ENCODE measurements at places on chromosomes 2 and 18.

DNA sequence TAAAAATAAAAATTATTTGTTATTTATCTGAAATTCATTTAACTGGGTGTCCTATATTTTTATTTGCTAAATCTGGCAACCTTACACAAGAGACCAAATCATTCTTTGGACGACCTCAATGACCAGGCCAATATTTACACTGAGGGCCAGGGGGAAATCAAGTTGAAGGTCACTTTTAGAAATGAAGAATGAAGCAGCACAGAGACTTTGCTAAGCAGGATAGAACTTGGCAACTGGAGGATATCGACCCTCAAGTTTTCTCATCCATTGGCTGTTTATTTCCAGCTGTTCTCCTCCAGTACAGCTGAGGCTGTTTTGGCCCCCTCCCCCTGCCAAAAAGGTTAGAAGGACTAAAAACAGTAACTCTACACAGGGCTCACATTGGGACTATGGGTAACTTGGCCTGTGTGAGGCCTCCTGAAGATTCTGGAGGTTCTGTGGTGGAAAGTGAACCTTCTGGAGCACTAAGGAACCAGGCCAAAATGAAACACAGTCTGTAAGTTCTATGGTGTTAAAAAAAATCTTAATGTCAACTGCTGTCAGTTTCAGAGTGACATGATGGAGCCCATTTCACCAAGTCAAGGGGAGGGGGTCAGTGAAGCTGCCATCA is 32.2 kb upstream of the ZFP36L2 start:
- no peak for DNase-seq

DNA sequence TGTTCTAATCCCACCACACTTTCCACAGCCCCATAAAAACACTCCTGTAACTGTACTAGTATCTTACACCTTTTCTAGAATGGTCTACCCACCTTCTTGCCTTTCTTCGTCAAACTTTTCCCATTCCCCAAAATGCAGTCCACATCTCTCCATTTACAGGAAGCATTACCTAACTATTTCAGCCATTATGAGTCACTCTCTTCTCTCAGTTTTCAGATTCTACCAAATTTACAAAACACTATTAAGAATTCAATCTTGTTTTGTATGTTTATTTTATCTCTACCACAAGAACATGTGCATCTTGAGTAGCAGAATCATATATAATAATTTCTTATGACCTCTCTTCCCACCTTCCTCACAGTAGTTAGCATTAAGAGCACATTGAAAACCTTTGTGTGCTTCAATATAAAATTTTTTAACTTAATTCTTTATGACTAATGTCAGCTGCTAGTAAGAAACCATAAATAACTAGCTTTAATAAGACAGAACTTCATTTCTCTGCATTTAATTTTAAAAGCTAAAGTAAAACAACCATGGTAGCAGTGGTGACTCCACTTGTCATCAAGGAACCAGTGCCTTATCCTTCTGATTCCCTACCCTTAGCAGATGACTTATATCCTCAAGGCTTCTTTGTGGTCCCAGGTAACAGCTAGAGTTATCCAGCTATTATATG is 56.6 kb upstream of the MAP2 start:
- DNase-seq: no peak

DNA sequence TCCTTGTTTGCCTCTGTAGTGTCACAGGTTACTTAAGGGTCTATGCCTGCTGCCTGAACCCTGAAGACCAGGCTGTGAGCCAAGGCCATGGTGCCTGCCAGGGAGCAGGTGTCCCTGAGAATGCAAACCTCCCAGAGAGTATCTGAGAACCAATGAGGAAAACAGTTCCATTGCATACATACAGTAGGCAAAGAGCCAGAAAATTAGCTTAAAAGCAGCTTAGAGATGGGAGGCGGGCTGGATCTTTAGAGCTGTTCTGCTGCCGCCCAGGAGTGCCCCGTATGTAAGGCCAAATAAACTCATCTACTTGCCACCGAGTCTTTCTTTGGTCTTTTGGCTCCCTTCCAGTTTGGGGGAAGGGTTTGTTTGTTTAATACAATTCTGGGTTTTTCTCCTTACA is 327.9 kb downstream of the CLIP4 start:
- no peak for DNase-seq

- peak; percentile 76 for DNase-seq
These were observed 1375.4 kb upstream of the CELF4 start for GRCh38 chr18:38940863-38941531.

DNA sequence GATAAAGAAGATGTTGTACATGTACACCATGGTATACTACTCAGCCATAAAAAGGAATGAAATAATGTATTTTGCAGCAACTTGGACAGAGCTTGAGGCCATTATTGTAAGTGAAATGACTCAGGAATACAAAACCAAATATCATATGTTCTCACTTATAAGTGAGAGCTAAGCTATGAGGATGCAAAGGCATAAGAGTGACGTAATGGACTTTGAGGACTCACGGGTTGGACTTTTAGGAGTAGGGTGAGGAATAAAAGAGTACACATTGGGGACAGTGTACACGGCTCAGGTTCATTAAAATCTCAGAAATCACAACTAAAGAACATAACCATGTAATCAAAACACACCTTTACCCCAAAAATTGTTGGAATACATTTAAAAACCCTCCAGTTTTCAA is 206.4 kb downstream of the RIT2 start:
- no peak for DNase-seq

DNA sequence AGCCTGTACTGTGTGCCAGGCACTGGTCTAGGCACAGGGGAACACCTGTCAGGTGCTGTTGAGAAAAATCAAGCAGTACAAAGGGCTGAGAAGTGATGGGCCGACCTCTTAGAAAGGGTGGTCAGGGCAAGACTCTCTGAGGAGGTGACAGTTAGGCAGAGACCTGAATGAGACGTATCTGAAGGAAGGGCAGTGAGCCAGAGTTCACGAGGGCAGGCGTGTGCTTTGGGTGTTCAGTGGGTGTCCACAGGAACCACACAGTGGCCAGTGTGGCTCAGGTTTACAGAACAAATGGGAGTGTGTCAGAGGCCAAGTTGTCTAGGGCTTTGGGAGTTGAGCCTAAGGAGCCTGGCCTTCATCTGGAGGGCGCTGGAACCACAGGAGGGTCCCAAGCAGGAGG is 6.2 kb downstream of the ARMC9 start:
- DNase-seq: no peak

GRCh38 chr2:138121666-138122661 is 157.7 kb downstream of the HNMT start:
- DNase-seq: no peak

DNA sequence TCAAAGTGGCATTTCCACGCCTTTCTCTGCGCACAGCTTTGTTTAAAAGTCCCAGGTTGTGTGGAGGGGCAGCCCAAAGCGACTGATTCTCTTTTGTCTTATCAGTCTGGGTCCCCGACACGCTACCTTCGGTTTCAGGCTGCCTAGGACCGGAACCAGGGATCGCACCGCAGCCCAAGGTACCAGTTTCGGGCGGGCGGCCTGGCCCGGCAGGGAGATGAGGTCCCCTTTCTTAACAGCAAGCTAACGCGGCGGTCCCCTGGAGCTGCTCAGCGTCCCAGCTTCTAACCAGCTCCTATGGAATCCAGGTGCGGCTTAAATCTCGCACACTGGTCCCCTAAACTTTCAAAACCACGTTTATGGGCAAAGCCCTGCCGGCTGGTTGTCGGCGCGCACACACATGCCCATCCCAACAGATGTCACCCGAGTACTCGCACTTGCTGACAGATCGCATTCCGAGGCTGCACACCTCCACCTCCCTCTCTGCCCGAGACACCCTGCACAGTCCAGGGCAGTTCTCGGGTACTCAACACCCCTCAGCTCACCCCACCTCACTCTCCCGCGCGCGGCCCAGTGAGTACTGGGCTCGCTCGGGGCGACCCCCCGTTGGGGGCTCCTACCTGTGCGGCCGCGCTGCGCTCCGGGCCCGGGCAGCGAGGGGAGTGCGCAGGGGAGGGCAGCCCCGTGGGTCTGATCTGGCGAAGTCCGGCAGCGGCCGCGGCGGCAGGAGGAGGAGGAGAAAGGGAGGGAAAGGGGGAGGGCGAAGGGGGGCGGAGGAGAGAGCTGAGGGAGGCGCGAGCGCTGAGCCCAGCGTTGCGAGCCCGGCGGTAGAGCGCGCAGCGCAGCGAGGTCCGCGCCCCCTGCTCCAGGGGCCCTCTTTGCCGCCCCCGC is at the start of gene EFEMP1:
Gene EFEMP1 (minus strand): TSS at position 692 of the 891 bp plus-strand sequence. CDS start 1,342 bp downstream, outside the sequence.
- no peak for DNase-seq

- no peak for DNase-seq
These were observed 31.1 kb downstream of the TMEM178A start for GRCh38 chr2:39696838-39697237.

- no peak for DNase-seq
These were observed 28.5 kb downstream of the MBP start for GRCh38 chr18:77103991-77104531.

DNA sequence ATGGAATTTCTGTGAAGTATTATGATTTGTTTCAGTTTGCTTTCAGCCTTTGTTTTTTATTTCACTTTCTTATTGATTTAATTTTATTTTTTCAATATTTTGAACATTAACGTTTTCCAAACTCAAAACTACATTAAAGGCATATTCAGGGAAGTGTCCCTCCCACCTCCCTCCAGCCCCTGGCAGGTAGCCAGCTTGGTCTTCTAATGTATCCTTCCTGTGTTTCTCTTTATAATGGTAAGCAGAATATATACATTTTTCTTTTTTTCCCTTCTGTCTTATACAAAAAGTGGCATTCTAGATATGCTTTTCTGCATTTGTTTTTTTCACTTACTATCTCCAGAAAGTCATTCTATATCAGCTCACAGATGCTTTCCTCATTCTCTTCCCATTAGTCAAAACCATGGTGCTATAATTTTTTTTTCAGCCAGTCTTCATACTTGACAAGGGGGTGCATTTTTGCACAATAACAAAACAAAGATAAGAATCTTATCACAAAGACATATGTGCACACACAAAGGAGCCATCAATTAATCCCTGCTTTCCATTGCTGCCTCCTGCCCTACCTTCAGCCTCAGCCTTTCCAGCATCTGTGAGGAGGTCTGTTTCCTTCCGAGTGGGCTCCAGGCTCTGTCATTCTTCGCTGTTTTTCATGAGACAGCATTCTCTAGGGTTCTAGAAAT is 33.7 kb upstream of the TMEM177 start:
- no peak for DNase-seq

GRCh38 chr18:57940166-57940660 is 103.8 kb upstream of the NEDD4L start:
- no peak for DNase-seq

- no peak for DNase-seq
These were observed 49.1 kb downstream of the MYO7B start for GRCh38 chr2:127584516-127585033.

GRCh38 chr18:28176948-28177827 is at the start of gene CDH2:
Gene CDH2, minus strand, starts transcription at chr18:28177130. Its CDS starts 108 bp downstream, at chr18:28177022.
- peak; percentile 59 for DNase-seq

DNA sequence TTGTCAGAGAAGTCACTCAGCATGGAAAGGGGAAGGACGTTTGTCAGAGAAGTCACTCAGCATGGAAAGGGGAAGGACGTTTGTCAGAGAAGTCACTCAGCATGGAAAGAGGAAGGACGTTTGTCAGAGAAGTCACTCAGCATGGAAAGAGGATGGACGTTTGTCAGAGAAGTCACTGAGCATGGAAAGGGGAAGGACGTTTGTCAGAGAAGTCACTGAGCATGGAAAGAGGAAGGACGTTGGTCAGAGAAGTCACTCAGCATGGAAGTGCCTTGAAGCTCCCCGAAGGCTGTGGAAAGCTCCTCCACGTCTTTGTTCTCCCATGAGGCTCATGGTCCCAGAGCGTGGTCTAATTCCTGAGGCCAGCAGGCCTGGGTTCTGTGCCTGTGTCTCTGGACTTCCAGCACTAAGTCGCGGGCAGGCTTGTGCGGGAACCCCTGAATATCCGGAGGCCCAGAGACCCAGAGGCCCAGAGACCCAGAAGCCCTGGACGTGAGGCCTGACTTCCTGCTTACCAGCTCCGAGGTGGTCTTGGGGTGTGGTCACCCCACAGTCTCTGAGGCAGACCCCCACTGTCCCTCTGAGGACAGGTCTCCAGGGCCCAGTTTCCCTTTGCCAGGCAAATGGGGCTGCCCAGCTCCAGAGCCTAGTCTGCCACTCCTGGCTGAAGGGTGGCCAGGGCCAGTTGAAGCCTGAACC is 70.4 kb upstream of the TWIST2 start:
- DNase-seq: no peak

DNA sequence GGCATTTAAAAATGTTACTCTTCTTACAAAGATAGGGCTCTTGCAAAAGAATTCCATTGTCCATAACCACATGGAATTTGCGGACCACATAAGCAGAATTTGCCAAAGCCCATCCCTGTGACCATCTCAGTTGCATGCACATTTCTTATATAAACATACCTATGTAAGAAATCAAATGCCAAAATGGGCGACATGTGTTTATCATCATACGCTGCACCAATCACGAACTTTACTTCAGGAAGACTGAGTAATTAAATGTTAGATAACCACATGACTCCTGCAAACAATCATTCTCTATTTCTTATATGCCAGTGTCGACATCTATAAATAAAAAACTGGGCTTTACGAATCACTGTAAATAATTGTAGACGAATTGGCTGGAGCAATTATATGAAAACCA is 186.1 kb upstream of the RBMS1 start:
- DNase-seq: no peak

DNA sequence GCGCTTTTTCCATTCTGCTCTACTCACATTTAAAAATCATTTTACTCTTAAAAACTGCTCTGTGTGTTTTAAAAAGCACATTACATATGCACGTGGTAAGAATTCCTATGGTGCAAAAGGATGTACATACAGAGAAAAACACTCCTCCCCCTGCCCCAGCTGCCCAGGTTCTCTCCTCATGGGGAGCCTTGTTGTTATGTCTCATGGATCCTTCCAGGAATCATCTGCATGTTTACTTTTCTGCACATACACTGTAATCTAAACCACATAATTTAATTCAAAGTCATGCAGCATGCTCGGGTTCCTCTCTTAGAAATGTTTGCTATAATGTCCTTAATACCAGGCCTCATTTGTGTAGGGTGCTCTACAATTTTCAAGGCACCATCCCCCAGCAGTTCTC is 243.3 kb downstream of the LOXHD1 start:
- no peak for DNase-seq

GRCh38 chr2:176111846-176112374 is 4.7 kb upstream of the HOXD10 start:
- DNase-seq: no peak

GRCh38 chr2:166449439-166449838 is 44.6 kb downstream of the SCN7A start:
- DNase-seq: no peak

GRCh38 chr2:20621366-20622295 is 29.3 kb downstream of the HS1BP3 start:
- no peak for DNase-seq

- no peak for DNase-seq
These were observed 254.3 kb downstream of the LRRTM1 start for GRCh38 chr2:80050246-80050645.

GRCh38 chr2:28333606-28334526 is 58.8 kb upstream of the FOSL2 start:
- no peak for DNase-seq

GRCh38 chr2:224442071-224442967 is 40.4 kb upstream of the FAM124B start:
- no peak for DNase-seq

GRCh38 chr2:217154923-217155322 is 295.1 kb upstream of the TNP1 start:
- no peak for DNase-seq

- no peak for DNase-seq
These were observed 816 bp downstream of the CDH2 start for GRCh38 chr18:28175930-28176697.
